Activated CD4-positive, alpha-beta T cell treated with anti-CD3 and anti-CD28 coated beads, Interleukin-2, amount 10 ng/mL, durations not matched to agents 7 days and 5 days (primary cell): ENCODE measurements at places on chromosomes 2 and 18.

DNA sequence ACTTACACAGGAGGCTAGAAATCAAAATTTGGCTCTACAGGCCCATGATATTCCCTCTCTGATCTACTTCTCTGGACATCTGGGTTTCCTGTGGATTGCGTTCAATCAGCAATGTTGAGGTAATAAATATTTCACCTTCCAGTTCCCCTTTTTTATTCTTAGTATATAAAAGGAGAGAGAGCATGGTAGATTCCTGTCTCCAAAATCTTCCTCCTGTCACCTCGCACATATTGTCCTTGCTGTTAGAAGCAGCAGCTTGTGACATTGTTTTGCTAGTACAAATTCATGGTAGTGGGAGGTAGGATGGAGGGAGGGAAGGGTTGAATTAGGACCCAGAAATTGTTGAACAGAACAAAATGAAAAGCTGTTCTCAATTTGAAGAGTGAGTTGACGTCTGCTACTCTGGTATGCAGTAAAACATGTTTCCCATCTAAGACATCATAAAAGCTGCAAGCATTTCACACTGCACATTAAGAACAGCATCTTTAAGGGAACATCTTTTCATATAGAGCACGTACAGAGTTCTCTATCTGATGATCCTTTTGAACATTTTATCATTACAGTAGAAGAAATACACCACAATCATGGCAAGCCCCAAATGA is 156.4 kb downstream of the RDH14 start:
- DNase-seq, result no peak

DNA sequence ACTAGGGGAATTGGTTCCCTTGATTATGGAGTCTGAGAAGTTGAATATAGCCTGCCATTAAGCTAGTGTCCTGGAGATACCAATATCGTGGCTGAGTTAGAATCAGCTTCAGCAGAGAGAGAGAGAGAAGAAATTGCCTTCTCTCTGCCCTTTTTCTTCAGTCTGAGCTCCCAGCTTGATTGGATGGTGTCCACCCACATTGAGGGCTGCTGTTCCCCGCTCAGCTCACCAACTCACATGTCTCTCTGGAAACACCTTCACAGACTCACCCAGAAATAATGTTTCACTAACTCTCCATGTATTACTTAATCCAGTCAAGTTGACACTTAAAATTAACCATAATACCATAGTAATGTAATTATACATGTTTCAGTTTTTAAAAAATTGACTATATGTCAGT is 17.9 kb upstream of the TRIM43 start:
- no peak for DNase-seq

- no peak for DNase-seq
Measured at GRCh38 chr2:35503311-35503710, 852.3 kb upstream of the CRIM1 start.

DNA sequence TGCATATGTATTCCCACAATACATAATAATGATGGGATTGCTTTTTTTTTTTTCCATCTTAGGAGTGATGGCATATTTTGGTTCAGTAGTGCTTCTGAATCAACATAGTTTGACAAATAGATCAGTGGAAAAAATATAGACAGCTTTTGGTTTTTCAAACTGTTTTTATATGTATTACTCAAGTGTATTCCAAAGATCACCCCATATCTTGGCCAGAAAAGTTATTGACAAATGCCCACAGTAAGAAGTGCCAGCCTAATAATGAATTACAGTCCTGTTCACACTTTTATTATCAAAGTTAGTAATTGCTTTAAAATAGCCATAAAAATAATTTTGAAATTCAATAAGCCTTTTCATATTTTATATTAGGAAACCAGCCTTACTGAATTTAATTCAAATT is 95.0 kb downstream of the TMEFF2 start:
- DNase-seq, result no peak

GRCh38 chr2:38129987-38130386 is 54.0 kb upstream of the CYP1B1 start:
- DNase-seq, result no peak

GRCh38 chr2:105858868-105859693 is 114.4 kb downstream of the NCK2 start:
- DNase-seq, result no peak

- DNase-seq, result no peak
Measured at GRCh38 chr2:182559623-182560022, 132.8 kb upstream of the PDE1A start.

GRCh38 chr2:167715932-167716331 is 531.5 kb downstream of the STK39 start:
- no peak for DNase-seq

DNA sequence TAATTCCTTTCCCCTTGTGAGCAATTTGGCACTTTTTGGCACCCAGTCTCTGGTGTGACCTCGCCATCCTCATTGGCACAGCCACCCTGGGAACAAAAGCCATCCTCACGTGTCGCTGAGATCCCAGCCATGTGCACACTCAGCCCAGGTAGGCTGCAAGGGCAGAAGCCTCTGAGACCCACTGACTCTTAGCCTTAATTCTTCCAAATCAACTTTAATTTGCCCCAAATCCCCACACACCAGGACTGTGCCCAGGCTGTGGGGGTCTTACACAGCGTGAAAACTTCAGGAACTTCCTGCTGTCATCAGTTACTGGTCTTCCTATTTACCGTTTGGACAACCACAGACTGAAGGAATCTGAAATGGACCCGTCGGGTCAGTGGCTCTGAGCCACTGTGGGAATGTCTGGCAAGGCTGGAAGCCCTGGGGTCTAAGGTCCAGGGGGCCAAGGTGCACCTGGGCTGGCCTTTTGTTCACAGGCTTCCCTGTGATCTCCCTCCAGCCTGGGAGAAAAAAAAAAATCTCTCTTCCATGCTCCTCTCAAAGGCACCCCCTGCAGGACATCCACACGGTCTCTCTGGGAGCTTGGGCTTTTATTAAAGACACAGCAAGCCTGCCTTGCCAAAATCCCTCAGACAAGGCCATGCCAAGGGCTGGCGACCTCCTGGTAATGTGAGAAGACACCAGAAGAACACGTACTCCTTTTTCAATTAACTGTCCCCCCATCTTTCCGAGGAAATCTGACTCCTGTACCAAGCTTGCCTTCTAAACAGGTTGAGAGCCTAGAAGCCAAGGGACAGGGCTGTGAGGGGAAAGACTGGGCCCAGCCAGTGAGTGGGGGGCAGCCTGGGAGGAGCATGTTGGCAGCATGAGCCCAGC is 42.1 kb upstream of the LAPTM4A start:
- DNase-seq, result no peak

DNA sequence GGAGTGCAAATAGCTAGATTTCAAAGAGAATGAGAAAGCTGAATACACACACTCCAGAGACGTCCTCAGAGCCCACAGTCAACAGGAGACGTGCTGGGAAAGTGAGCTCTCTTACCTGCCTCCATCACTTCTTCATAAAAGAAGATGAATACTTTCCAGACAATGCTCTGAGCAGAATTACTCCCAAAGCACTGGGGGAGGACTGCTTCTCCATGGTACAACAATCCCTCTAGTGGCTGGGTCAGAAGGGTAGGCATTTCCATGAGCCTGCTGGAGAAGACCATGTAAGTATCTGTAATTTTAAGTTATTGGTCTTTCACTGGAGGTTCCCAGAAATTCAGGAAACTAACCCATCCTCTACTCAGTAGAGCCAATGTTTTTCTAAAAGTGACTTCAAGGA is 190.3 kb downstream of the RBM43 start:
- no peak for DNase-seq

- peak; percentile 63 for DNase-seq
Measured at GRCh38 chr2:233240897-233241296, 10.6 kb upstream of the ATG16L1 start.

- no peak for DNase-seq
Measured at GRCh38 chr2:176507786-176508185, 238.5 kb downstream of the MTX2 start.

DNA sequence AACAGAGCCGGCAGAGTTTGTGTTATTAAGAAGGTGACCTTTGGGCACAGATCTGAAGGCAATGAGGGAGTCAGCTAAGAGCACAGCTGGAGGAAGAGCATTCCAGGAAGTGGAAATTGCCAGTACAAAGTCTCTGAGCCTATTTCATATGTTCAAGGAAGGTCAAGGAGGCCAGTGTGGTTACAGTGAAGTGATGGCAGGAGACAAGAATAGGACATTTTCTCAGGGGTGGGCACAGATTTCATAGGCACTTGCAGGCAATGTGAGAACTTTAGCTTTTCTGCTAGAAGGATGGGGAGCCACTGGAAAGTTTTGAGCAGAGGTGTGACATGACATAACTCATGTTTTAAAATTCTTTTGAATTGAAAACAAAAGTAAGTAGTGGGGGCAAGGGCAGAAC is 50.3 kb downstream of the ARHGAP25 start:
- no peak for DNase-seq

GRCh38 chr2:100126201-100126600 is 16.2 kb downstream of the AFF3 start:
- no peak for DNase-seq

DNA sequence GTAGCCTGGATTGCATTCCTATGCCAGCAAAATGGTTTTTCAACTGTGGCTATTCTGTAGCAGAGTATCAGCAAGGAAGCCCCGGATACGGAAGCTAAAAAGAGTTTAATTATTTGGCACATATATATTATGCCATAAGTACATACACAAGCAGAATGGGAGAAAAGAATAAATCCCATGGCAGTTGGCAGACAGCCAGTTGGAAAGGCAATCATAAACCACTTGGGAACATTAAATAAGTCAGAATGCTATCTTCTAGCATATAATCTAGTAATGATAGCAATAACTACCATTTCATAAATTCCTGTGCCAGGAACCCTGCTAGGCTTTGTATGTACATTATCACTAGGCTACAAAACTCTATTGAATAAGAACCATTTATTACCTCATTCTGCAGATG is 26.0 kb downstream of the GALNT5 start:
- no peak for DNase-seq

- no peak for DNase-seq
Measured at GRCh38 chr2:7016148-7016547, 98.9 kb downstream of the RNF144A start.

GRCh38 chr2:173323371-173323770 is 31.3 kb upstream of the CDCA7 start:
- no peak for DNase-seq

DNA sequence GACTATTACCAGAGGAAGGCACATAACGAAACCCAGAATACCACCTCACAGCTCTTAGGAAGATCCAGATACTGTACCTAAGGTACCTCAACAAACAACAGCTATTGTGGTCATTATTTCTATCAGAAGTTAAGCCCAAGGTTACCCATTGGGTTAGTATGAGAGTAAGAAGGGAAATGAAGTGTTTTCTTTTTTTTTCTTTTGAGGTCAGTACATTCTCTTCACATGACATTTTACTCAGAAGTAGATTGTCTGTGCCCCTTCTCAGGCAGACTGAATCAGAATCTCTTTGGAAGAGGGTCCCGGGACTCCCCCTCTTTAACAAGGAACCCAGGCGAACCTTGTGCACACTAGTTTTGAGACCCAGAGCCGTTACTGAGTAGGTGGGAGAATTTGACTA is 233.7 kb upstream of the CXCR4 start:
- no peak for DNase-seq

DNA sequence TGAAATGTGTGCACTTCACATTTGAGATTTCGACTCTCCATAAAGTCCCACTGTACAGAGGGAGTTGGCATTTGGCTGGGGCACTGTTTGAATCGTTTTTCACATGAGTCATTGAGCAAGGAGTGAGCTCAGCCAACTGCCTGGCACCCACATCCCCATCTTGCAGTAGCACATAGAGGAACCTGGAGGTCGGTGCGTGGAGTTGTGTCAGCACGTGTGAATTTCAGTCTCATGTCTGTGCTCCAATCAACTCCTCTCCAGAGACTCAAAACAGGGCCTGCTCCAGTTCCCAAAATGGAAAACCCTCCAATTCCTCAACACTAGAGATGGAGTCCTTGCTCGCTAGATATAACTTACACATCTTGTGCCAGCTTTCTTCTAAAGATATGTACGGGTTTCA is 126.8 kb upstream of the CAPN13 start:
- DNase-seq, result no peak

GRCh38 chr18:77486985-77487384 is 237.3 kb downstream of the GALR1 start:
- DNase-seq, result no peak

DNA sequence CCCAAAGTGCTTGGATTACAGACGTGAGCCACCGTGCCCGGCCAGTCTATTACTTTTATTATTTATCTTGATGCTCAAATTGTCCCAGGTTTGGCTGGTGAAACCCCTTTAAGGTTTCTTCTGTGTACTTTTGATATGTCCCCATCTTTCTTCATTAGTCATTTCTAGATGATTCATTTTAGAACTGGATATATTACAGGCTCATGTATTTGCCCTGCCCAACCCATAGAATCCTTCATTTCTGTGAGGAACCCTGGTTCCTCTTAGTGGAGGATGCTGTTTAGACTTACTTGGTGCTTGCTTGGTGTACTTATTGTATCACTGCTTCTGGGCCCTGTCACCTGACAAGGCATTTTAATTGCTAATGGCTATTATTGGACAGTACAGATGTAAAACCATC is 40.1 kb downstream of the KCMF1 start:
- no peak for DNase-seq

DNA sequence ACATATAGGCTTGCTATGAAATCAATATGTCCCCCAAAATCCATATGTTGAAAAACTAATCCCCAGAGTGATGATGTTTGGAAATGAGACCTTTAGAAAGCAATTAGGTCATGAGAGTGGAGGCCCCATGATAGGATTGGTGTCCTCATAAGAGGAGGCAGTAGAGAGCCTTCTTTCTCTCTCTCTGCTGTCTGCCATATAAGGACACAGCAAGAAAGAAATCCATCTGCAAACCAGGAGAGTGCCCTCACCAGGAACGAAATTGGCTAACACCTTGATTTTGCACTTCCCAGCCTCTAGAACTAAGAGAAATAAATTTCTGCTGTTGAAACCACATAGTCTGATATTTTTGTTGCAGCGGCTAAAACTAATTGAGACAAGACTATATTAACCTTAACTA is 89.5 kb downstream of the NBAS start:
- no peak for DNase-seq

DNA sequence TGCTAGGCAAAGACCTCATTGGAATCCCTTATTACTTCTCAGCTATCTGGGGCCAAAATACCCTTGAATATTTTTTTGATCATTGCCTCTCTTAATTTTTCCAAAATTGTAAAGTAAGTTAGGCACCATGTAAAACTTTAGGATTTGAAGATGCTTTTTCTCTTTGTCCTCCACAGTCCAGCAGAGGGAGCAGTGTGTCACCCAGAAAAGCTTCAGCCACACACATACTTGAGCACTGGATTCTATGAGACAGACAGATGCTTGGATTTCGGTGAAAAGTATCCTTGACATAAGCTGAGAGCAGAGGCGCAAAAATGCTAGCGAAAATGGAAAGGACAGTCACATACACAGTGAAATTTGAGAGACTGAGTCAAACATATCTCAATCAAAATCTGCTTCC is 74.7 kb upstream of the KCNJ3 start:
- no peak for DNase-seq

- no peak for DNase-seq
Measured at GRCh38 chr2:233140077-233140585, 80.0 kb downstream of the INPP5D start.

GRCh38 chr2:77831471-77831870 is 309.3 kb upstream of the LRRTM4 start:
- DNase-seq, result no peak
